ENCODE measurements at places on chromosomes 4 and X. TPM values are rescaled to one million over a fixed set of nuclear protein-coding genes. Genes with fewer than 3 reads are reported as not detected.

DNA sequence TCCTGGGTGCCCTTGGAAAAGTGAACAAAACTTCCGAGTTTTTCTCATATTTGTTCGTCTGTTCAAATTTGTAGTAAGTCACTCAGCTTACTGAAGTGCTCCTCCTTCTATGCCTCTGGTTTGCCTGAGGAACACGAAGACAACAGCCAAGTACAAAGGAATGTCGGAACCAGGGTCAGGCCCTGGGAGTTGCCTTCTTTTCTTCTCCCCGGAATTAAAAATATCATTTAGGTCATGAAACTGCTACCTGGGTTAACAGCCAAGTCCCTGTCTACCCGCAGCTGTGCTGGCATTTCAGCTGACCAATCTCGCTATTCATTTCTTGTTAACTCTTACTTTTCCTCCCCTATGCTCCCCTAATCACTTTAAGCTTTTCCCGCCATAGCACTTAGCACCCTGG lies 137.6 kb upstream of the TEX13D start:
- H3K27ac ChIP-seq: no peak overlapping the region
- H3K4me1 ChIP-seq: no peaks in the 10 kb centered on the region
- H3K27me3 ChIP-seq: no peaks in the 10 kb centered on the region
- no peak for DNase-seq

DNA sequence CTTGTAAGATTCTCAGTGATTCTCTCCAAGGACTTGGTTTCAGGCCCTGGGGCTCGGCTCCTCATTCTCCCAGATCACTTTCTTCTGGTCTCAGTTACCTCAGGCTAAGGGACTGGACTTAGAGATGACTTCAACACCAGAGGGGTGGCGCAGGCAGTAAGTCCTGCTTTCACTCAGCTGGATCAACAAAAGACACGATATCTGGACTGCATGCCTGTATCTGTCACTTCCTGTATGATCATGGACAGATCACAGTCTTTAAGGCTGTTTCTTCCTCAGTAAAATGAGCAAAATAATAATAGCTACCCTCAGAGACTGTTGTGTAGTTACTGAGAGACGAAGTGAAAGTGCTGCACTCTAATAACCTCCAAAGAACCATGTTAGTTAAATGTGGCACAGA lies 19.5 kb upstream of the CXCR3 start:
- DNase-seq: no peak
- no peaks in the 10 kb centered on the region for H3K27me3 ChIP-seq
- no peaks in the 10 kb centered on the region for H3K36me3 ChIP-seq
- H3K4me1 ChIP-seq: peaks cover 4% of the 10 kb centered on the region
- H3K4me3 ChIP-seq: no peak overlapping the region
- H3K27ac ChIP-seq: peak overlapping the region; percentile 69

- no peaks in the 10 kb centered on the region for H3K27me3 ChIP-seq
- no peak for DNase-seq
- no peak overlapping the region for H3K4me3 ChIP-seq
- no peak overlapping the region for H3K27ac ChIP-seq
Observed at GRCh38 chr4:148118633-148119032, 323.6 kb downstream of the NR3C2 start.

DNA sequence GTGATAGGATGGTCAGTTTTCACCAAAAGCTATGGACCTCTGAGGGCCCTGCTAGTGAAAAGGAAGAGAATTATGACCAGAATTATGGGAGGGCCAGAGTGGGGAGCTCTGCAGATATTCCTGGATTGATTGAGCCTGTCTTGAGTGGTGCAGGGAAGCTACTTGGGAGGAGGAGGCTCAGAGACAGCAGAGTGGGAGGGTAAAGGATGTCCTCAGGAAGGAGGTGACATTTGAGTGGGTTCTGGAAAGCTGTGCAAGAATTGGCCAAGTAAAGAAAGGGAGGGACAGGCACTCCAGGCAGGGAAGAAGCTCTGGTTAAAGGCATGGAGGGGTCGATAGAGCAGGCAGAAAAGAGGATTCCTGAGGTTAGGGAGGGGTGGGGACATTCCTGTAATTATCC lies 24.1 kb downstream of the RNF4 start:
- peak overlapping the region; percentile 5 for H3K27ac ChIP-seq
- peaks cover 28% of the 10 kb centered on the region for H3K36me3 ChIP-seq
- no peak overlapping the region for H3K4me3 ChIP-seq
- DNase-seq: no peak
- no peaks in the 10 kb centered on the region for H3K27me3 ChIP-seq
- H3K4me1 ChIP-seq: peaks cover 32% of the 10 kb centered on the region

GRCh38 chr4:82639971-82640370 lies 78.2 kb upstream of the TMEM150C start:
- no peaks in the 10 kb centered on the region for H3K36me3 ChIP-seq
- H3K27me3 ChIP-seq: no peaks in the 10 kb centered on the region
- H3K27ac ChIP-seq: no peak overlapping the region
- no peak overlapping the region for H3K4me3 ChIP-seq

DNA sequence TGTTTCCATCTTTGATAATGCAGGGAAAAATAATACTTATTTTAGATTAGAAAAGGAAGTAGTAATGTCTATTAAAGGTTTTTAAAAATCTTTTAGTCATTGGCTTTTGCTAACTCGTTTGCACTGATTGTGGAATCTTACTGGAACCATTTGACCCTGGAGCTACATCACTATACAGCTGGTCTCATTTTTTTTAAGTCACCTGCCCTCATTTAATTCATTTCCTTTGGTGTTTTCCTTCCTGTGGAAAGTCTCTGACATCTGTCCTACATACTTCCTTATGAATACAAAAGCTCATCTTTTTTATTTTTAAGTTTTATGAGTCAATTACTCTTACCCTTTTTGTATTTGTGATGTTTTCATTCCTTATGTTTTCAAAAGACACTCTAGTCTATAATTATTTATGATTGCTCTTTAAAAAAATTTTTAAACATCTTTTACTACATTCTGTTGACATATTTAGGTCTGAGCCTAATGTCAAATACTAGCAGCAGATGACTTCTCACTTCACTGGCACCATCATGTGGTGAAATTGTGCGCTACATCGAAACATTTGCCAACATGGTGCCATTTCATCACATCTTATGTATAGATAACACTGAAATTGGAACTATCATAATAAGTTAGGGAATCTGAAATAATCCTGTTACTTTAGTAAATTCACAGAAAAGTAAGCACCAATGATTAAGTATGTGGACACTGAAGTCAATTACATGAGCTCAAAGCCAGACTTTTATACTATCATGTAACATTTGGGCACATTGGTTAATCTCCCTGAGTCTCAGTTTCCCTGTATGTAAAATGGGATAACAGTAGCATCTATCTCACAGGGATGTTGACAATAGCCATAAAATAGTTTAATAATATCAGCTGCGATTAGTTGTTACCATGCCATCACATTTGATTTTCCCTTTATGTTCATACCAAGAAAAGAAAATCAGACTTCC lies 9.4 kb upstream of the MMAA start:
- no peak for DNase-seq
- H3K27ac ChIP-seq: no peak overlapping the region
- peaks cover 5% of the 10 kb centered on the region for H3K36me3 ChIP-seq
- no peak overlapping the region for H3K4me3 ChIP-seq
- H3K4me1 ChIP-seq: peaks cover 3% of the 10 kb centered on the region

DNA sequence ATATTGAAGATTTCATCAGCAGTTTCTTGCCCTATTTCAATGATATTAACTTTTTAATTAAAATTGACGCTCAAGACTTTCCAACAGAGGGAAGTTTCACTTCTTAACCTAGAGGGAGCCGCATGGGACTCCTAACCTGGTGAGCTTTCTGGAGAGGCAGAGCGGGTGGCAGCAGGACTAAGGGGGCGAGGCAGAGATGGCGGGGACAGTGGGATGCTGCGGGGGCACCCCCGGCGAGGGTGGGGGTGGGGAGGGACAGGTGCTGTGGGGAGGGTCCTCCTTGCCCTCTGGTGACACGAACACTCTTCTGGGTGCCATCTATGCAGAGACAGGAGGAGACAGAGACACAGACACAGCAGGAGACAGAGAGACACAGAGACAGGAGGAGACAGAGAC lies 104.4 kb downstream of the ADRA2C start:
- no peaks in the 10 kb centered on the region for H3K36me3 ChIP-seq
- no peak overlapping the region for H3K27ac ChIP-seq
- peaks cover 46% of the 10 kb centered on the region for H3K27me3 ChIP-seq
- H3K4me1 ChIP-seq: peaks cover 5% of the 10 kb centered on the region
- H3K4me3 ChIP-seq: no peak overlapping the region

- no peaks in the 10 kb centered on the region for H3K36me3 ChIP-seq
- H3K27ac ChIP-seq: no peak overlapping the region
- no peaks in the 10 kb centered on the region for H3K4me1 ChIP-seq
- H3K4me3 ChIP-seq: no peak overlapping the region
Observed at GRCh38 chrX:79325263-79325958, 41.7 kb downstream of the ITM2A start.

The HNRNPD gene
- total RNA-seq: 124 TPM

All from chondrocyte (in vitro differentiated cells).